ENCODE measurements at places on chromosomes 6 and 20. TPM values are rescaled to one million over a fixed set of nuclear protein-coding genes. Genes with fewer than 3 reads are reported as not detected.

Gene SPAG4
- total RNA-seq = 1.6 TPM

DNA sequence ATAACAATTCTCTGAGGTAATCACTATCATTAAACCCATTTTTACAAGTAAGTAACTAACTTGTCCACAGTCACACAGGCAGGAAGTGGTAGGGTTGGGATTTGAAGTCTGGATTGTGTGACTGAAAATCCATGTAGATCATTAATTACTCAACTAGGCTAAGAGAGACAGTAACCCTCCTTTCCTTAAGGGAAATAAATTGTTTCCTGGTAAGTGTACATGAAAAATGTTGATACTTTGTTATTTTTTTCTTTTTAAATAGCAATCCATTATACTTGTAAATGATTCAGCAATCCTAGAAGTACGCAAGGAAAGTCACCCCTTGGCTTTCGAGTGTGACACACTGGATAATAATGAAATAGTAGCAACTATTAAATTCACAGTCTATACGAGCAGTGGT is 11.6 kb downstream of the SPACA1 start:
- DNase-seq = no peak

DNA sequence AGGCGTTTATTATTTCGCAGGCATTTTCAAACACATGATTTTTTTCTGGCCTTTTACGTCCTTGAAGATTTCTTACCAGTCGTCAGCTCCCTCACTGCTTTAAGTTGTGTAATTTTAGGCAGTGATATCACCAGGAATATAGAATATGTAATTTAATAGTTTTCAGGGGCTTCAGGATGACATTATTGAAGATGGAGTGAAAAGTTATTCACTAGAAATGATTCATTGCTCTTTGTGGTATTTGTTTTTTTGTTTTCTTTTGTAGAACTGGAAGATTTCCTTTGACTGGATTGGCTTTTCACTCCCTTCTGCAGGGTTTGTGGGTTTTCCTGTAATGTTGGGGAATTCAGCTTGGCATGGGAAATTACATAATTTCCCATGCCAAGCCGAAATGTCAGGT is 2.0 kb downstream of the LRRC1 start:
- DNase-seq = no peak

DNA sequence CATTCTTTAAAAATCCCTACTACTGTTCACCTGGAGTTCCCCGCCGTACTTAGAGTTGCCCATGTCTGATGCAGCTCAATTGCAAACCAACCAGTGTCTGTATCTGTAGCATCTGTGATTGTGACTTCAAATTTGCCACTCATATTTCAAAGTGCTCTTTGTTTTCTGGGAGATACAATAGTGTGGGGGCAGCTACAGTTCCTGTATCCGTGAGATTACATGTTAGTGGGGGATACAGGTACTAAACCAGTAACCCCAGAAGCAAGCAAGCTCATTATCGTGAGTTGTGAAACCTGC is 140.9 kb downstream of the ANKRD60 start:
- no peak for DNase-seq

- no peak for DNase-seq
Observed at GRCh38 chr6:118843685-118844390, 50.1 kb upstream of the ASF1A start.

All from Right ventricle myocardium inferior (tissue), 1 donor.